ENCODE measurements at places on chromosomes 3 and 15.

GRCh38 chr3:119913021-119913420 is 131.1 kb downstream of the NR1I2 start:
- DNase-seq = no peak

GRCh38 chr15:60583194-60583593 is 104.3 kb upstream of the ICE2 start:
- DNase-seq = no peak

DNA sequence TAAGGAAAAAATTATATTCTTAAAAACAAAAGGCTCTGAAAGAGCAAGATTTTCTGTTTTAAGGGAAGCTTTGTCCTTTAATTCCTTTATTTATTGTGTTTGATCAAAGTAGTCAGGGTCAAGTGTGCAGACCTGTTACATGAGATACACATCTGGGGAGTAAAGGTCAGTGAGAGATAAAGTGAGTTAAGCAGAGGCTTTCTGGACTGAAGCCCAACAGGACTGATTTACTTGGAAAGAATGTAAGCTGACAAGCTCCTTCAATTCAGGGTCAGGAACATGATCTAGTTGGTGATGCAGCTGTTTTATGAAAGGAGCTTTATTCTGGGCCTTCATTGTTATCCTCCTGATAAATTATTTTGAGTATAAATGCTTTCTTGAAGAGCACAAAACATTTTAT is 20.7 kb upstream of the OTOL1 start:
- peak; percentile 60 for DNase-seq

GRCh38 chr3:193983846-193984818 is 151.8 kb upstream of the HES1 start:
- no peak for DNase-seq

DNA sequence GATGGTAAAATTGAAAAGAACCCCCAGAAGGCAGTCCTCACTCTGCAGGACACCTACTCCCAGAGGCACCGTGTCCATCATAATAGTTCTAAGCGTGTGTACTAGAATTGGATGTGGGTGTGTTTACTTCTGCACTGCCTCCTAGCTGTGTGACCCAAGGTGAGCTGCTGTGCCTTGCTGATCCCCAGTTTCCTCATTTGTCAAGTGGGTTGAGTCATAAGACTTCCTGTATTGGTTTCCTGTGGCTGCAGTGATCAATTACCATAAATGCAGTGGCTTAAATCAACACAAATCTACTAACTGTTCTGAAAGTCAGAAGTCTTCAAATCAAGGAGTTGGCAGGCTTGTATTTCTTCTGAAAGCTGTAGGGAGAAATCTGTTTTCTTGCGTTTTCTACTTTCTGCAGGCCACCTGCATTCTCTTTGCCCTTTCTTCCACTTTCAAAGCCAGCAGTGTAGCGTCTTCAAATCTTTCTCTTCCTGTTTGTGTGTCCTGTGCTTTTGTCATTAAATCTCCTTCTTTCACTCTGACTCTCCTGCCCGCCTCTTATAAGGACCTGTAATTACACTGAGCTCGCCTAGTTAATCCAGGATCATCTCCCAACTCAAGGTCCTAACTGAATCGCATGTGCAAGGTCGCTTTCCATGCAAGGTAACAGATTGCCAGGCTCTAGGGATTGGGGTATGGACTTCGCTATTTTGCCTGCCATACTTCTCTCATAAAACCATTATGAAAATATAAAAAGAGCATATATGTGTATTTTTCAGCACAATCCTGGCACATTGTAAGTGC is 59.0 kb downstream of the RORA start:
- no peak for DNase-seq

DNA sequence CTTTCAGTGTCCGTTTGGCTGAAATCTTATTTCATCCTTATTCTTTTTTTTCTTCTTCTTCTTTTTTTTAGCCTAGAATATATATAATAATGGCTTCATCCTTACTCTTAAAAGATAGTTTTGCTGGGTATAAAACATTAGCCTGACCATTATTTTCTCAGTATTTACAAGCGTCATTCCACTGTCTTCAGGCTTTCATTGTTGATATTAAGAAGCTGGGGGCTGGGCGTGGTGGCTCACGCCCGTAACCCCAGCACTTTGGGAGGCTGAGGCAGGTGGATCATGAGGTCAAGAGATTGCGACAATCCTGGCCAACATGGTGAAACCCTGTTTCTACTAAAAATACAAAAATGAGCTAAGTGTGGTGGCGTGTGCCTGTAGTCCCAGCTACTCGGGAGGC is 10.6 kb downstream of the ZNF710 start:
- DNase-seq = no peak

DNA sequence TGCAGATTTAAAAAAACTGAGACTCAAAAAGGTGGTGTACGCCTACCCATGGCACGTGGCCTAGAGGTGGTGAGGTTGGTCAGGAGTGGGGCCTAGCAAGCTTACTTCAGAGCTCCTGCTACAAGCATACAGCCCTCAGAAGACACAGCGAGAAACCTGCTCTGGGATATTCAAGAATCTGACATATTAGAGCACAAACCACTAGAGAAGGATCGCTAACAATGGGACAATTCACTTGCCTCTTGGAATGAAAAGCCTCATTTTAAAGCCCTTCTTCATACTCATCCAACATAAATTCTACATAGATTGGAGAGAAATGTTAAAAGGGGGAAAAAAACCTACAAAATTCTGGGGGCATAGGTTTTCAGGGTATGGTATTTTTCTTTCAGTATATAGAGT is 118.0 kb upstream of the ARHGEF3 start:
- DNase-seq = no peak

GRCh38 chr15:74136814-74137536 is 6.6 kb downstream of the ISLR2 start:
- DNase-seq = no peak

DNA sequence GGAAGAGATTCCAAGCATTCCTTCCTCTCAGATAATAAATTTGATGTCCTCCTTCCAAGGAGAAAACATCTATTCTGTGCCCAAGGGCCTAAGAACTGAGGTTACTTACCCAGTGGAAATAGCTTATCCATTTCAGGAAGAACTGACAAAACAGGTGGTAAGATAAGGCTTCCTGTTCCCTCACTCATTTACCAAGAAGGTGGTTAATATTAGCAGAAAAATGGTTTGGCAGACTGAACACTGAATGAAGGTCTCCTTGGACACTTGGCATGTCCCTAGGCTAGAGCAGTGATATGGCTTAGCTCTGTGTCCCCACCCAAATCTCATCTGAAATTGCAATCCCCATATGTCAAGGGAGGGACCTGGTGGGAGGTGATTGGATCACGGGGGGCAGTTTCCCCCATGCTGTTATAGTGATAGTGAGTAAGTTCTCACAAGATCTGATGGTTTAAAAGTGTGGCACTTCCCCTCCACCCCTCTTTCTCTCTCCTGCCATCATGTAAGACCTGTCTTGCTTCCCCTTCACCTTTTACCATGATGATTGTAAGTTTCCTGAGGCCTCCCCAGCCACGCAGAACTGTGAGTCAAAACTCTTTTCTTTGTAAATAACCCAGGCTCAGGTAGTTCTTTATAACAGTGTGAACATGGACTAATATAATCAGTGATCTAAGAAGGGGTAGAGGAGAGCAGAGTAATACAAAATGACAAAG is 127.4 kb downstream of the ST8SIA2 start:
- no peak for DNase-seq

- no peak for DNase-seq
Observed at GRCh38 chr15:47355759-47356158, 361.5 kb upstream of the SEMA6D start.

- no peak for DNase-seq
Observed at GRCh38 chr3:170563712-170564423, 22.0 kb downstream of the SLC7A14 start.

DNA sequence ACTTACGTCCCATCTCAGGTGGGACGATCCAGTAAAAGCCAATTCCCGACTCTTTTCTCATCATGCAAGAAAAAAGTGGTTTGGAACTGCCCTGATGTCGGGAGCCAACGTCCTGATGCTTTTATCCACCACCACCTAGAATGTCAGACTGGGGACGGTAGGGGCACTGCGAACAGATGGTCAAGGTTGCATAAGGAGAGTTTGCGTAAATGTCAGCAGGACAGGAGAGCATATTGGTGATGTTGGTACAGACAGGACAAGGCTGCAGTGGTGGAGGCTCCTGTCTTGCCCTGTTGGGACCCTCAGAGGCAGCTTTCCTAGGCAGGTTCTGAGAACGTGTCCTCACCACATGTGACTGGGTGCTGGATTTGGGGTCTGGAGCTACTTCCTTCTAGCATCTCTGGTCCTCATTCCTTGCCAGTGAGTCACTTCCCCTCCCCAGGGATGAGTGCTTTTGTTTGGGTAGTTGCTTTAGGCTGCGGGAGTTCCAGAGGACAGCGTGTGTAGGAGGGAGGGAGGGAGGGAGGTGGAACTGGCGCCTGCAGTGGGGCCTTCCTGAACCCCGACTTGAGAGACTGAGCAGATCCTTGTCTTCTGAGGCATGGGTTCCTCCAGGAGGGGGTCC is 21.0 kb downstream of the THSD4 start:
- peak; percentile 93 for DNase-seq

GRCh38 chr15:48507416-48508065 is 138.0 kb downstream of the FBN1 start:
- DNase-seq = peak; percentile 10

GRCh38 chr3:111594781-111595180 is 365 bp downstream of the ZBED2 start:
- no peak for DNase-seq

GRCh38 chr3:166809520-166809919 is 570.6 kb downstream of the ZBBX start:
- DNase-seq = no peak

- no peak for DNase-seq
Observed at GRCh38 chr3:187781001-187781400, 35.7 kb upstream of the BCL6 start.

DNA sequence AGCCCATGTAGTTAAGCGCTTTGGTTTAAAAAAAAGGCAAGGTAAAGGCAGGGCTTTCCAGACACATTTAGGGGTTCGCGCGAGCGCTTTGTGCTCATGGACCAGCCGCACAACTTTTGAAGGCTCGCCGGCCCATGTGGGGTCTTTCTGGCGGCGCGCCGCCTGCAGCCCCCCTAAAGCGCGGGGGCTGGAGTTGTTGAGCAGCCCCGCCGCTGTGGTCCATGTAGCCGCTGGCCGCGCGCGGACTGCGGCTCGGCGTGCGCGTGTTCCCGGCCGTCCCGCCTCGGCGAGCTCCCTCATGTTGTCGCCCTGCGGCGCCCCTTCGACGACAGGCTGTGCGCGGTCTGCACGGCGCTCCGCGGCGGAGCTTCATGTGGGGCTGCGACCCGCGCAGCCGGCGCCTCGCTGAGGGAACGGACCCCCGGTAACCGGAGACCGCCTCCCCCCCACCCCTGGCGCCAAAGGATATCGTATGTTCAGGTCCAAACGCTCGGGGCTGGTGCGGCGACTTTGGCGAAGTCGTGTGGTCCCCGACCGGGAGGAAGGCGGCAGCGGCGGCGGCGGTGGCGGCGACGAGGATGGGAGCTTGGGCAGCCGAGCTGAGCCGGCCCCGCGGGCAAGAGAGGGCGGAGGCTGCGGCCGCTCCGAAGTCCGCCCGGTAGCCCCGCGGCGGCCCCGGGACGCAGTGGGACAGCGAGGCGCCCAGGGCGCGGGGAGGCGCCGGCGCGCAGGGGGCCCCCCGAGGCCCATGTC is 927 bp downstream of the SMAD6 start:
- DNase-seq = no peak

GRCh38 chr3:148880681-148881080 is 15.6 kb downstream of the CPA3 start:
- DNase-seq = no peak

DNA sequence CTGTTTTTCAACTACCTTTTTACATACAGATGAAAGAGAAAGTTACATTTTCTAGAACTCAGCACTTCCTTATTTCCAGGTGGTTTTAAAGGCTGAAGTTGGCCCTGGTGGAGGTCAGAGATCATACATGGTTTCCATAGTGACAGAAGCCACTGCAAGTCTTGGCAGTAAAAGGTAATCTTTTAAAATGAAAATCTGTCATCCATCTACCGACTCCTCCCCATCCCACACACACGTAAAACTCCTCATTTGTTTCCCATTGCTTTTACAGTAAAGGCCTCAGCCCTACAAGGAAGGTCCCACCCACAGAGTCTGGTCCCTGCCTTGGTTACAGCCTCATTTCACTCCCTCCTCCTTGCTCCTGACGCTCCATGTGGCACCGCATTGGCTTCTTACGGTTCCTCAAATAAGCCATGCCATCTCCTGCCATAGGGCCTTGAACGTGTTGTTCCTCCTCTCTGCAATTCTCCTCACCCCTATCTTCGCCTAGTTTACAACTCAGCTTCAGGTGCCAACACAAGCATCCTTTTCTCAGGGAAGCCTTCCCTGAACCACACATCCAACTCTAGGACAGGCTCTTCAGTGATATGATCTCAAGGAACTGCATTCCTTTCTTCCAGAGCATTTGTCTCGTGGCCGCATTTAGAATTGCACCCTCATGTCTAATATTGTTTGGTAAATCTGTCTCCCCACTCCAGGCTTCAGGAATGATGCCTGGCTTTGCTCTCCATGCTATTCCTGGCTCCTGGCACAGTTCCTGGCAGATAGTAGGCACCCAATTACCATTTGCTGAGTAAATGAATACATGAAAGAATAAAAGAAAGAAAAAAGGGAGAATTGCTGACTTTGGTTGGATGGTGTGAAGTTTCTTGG is 2.6 kb downstream of the CYP19A1 start:
- DNase-seq = no peak

Measured in HS-5 (cell line).